ENCODE measurements at places on chromosomes 7 and 10.

- no peak for DNase-seq
These were observed 162.0 kb downstream of the TEX36 start for GRCh38 chr10:125520968-125521367.

DNA sequence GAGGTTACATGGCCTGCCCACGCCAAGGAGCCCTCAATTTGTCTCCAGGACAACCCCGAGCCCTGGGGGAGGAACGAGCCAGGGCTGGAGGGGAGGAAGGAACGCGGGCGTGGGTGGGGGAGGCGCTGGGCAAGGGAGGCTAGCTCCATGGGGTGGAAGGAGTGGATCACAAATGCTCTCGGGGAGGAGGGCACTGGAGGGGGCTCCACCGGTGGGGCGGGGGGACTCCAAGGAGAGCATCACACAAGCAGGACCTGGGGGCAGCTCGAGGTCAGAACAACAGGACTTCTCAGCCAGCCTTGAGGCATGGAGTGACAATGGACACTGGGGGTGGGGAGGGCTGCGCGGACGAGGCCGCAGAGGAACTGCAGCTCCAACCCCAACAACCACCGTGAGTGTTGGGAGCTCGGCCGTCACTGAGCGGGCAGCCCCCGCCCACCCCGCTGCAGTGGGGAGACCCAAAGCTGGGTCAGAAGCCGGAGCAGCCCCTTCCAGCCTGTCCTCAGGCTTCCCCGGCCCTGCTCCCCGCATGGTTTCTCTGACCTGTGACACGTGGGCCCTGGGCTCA lies 41.1 kb downstream of the STK32C start:
- no peak for DNase-seq

GRCh38 chr7:150992051-150992640 lies 1.3 kb downstream of the NOS3 start:
- no peak for DNase-seq

DNA sequence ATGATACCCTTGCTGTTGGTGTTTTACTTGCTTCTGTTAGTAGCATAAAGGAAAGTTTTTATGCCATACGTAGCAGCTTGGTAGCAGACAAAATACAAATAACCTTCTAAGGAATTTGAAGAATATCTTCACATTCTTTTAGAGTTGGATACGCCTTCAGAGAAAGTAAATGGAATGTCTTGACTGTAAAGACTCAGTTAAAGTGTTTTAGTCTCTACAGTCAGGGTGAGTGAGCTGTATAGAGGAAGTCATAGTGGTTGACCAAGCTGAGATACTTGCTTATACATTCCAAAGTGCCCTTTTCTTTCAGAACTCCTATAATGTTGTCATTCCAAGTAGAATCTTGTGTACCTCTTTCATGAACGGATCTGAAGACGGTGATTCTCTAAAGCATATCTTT lies 37.7 kb downstream of the RABGEF1 start:
- no peak for DNase-seq
